ENCODE measurements at places on chromosomes 12 and 14. TPM values are rescaled to one million over a fixed set of nuclear protein-coding genes. Genes with fewer than 3 reads are reported as not detected.

RNASE1 gene
- 203 TPM for total RNA-seq

C3AR1 gene
- total RNA-seq = 5.6 TPM

HOXC6 gene
- 3.9 TPM for total RNA-seq

SNRNP35 gene
- 15.8 TPM for total RNA-seq

TSPAN11 gene
- total RNA-seq = 1.5 TPM

GPR132 gene
- total RNA-seq = 0.79 TPM

PLD4 gene
- 3.2 TPM for total RNA-seq

TAS2R46 gene
- total RNA-seq = 4.0 TPM

GDF3 gene
- total RNA-seq = 0.23 TPM

PTPRQ gene
- total RNA-seq = 0.12 TPM

MSRB3 gene
- total RNA-seq = 44.6 TPM

DNA sequence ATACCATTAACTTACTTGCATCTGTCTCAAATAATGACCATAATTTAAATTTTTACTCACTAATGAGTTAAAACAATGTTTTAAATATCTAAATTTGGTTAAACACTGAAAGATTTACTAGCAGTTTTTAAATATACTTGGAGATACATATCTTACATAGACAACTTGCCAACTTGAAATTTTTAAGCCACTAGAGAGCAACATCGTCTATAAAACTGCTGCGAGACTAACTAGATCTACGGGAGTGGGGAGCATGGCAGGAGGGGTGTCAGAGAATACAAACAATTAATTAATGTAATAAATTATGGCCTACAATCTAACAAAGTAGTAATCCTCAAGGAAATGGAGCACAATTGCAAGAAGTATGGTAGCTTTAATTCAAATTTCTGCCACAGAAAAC, 120.4 kb downstream of the LRRIQ1 start:
- no peak for DNase-seq

DNA sequence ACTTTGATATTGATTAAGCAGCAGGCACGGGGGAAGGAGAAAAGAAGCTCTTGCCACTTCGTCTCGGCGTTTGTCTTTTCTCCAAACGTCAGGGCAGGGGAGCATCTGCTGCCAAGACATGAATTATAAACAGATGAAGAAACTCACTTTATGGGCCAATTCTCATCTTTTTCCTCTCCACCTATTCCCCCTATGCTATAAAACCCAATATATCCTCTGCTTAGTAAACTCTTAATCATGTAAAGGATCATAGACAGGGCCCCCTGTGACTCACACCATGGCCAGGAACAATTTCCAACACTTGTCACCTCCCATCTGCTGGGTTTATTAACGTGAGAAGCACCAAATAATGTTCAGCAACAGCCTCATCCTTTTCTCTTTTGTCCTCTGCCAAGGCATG, 1092.1 kb upstream of the TMEM132C start:
- no peak for DNase-seq

- DNase-seq = no peak
These were observed 42.7 kb upstream of the NID2 start for GRCh38 chr14:52111583-52111982.

DNA sequence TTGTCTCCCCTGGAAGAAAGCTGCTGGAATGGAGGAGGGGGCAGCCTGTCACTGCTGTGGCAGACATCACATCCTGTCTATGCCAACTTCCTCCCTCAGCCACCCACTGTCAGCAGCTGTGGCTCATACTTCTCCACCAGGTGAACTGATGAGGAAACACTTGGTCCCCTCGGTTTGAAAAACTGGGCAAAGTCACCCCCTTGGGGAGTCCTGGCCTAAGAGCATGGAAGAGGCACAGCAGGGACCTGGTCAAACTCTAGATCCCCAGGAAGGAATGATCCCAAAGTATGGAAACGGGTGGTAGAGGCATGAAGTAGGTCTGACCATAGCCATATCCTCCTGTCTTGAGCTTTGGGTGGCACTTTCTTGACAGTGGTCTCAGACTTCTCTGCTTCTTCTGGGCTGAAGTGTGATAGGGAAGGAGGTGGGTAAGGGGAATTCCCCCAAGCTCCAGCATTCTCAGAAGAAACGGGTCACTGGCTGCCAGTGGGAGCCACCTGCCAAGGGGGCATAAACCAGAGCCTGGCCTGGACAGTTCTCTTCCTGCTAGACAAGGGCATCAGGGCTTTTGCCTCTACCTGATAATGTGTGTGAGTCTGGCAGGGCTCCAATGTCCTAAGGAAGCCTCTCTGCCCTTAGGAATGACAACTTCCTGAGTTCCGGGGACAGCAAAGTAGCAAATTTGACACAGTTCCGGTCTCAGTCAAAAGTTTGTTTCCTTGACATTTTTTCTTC, 36.0 kb downstream of the FMNL3 start:
- peak; percentile 35 for DNase-seq

- DNase-seq = no peak
These were observed 1.3 kb upstream of the ATP2A2 start for GRCh38 chr12:110279566-110280375.

DNA sequence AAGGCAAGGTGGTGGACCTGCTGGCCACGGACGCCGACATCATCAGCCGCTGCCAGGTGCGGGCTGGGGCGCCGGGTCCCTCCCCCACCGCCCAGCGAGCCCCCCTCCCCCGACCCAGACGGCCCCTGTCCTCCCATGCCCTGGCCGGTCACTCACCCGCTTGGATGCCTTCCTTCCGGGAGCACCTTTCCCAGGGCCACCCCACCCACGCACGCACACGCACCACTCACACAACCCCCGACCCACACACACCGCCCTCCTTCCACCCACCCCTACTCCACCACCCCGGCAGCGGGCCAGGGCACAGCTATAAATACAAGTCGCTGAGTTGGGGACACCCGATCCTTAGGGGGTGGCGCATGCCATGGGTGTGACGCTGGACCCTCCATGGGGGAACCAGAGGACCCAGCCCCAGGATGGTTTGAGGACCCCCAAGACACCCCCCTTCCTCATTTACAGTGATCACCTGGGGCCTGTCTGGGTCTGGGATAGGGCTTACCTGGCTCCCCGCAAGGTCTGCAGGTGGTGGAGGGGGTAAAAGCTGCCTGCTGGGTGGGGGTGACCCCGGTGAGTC, 465 bp downstream of the ADSS1 start:
- DNase-seq = peak; percentile 67

GRCh38 chr14:33350366-33350990, 411.8 kb downstream of the NPAS3 start:
- DNase-seq = no peak

DNA sequence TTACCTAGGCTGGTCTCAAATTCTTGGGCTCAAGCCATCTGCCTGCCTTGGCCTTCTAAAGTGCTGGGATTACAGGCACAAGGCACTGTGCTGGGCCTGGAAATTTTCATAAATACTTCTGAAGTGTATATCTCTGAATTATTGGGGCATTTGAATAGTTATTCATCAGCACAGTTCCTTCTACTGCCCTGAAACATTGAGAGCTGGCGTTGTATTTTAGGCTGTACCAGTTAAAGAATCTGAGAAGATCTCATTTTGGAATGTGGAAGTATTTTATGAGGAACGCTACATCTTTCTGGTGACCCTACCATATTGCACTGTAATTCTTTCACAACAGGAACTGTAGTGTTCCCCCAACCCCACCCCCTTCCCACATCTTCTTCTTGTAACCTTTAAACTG, 349.0 kb upstream of the RGS6 start:
- no peak for DNase-seq

- peak; percentile 86 for DNase-seq
These were observed 43.7 kb downstream of the KDM2B start for GRCh38 chr12:121536899-121537813.

- DNase-seq = no peak
These were observed 466.5 kb downstream of the PCNX1 start for GRCh38 chr14:71373773-71374172.

- DNase-seq = no peak
These were observed 96.7 kb upstream of the NOVA1 start for GRCh38 chr14:26694521-26694920.

GRCh38 chr14:66076176-66076575, 410.0 kb upstream of the CCDC196 start:
- DNase-seq = no peak

GRCh38 chr12:92136026-92136730, 9.5 kb downstream of the BTG1 start:
- DNase-seq = no peak

DNA sequence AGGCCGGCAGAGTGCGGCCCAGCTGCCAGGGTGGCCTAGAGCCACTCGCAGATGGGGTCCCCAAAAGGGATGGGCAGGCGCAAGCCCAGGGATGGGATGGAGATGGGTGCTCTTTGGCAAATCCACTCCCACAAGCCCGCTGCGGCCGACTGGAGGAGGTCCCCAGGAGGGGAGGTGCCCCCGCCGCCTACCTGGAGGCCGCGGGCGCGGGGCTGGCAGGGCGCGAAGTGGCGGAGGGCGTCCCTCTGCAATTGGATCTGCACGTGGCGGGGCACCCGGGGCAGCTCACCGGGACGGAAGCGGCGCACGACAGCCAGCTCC, 730 bp downstream of the PPP1R3E start:
- no peak for DNase-seq

- no peak for DNase-seq
These were observed 45.3 kb downstream of the ST8SIA1 start for GRCh38 chr12:22289250-22289649.

DNA sequence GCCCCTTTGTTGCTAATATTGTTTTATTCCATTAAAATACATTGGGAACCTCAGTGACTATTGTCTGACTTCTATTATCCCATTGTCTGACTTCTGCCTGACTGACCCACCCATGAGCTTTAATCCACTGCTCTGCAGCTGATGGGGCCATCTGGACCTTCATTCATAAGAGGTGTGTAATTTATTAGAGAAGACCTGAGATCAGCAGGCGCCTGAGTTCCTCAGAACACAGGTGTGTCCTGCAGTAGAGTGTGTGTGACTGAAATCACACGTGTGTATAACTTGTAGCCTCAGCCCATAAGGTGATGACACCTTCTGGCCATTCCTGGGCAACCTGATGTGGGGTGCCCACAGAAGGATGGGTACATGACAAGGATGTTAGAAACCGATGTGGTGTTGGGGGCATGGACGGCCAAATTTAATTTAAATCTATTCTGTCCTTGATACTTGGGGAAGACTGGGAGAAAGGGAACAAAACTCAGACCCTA, 821.0 kb downstream of the TMEM121 start:
- DNase-seq = no peak

DNA sequence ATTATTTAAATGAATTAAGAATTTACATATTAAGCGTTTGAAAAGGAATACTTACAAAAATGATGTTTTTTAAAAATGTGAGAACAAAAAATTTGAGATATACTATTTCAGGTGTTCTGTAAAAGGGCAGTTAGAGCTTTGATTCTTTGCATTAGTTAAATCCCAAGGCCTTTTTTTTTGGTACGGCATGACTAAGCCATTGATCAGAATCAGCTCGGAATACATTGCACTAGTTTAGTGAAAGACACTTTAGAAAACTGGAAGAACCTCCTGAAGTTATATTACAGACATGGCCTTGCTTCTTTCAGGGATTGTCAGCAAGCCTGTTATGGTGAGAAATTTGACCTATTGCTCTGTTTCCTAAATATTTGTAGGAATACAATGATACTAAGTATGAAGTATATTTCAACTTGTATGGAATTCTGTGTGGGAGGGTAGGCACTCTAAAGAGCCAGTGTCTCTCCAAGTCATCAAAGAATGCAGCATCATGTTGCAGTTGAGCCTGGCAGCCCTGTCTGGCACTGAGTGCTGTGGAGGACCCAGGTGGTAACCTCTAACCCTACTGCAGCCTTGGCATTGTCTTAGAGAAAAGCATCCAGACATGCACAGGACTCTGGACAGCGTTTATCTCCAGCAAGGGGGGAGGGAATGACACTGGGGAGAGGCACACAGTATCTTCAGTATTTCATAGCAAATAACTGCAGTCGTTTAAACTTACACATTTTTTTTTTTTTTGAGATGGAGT, 1.5 kb downstream of the KLC1 start:
- no peak for DNase-seq

DNA sequence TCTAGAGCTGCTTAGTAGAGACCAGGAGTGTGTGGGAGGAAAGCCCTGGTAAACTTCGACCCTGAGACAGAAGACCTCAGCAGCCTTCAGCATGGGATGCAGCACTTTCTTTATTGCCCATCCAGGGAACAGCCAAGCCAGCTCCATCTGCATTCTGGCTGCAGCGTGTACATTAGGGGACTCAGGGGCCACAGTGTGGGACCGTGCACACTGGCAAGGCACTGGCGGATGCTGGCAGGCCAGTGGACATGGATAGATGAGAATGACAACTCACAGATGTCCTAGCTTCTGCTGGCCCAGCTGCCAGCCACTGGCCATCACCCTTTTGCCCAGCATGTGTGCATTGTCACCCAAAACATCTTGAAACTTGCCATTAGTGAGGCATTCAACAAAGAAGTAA, 12.5 kb downstream of the PLD4 start:
- no peak for DNase-seq
